T-cell (primary cell): ENCODE measurements at places on chromosomes 6 and 20.

DNA sequence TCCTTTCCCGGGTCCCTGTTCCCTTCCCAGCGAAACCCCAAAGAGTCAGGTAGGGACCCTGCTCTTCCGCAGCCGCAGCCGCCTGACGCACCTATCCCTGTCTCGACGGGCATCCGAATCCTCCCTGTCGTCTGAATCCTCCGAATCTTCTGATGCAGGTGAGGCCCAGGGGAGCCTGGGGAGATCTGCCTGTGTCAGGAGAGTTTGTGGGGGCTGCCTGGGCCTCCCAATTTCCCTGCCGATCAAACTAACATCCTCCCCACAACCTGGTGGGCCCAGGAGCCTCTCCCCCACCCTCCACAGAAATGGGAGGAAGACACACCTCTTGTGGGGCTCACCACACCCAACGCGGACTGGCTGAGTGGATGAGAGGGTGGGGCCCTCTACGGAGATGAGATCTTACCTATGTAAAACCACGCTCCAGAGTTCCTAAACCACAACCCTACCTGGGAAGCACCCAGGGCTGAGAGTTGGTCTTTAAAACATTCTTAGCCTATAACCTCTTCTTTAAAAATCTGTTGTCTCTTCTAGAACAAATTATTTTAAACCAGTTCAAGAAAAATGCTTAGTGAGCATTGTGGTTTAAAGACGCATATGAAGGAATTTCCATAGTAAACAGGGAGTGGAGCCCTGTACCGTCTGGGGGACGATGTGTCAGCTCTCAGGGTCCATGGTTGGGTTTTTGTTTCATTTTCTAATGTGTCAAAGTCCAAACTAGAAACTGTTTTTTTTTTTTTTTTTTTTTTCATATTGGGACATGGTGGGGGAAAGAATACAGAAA lies 1.7 kb downstream of the CDC25B start:
- no peak for DNase-seq

- DNase-seq = no peak
These were observed 240.4 kb upstream of the SULF2 start for GRCh38 chr20:48025661-48026060.

GRCh38 chr6:93454533-93454932 lies 35.2 kb upstream of the EPHA7 start:
- no peak for DNase-seq

DNA sequence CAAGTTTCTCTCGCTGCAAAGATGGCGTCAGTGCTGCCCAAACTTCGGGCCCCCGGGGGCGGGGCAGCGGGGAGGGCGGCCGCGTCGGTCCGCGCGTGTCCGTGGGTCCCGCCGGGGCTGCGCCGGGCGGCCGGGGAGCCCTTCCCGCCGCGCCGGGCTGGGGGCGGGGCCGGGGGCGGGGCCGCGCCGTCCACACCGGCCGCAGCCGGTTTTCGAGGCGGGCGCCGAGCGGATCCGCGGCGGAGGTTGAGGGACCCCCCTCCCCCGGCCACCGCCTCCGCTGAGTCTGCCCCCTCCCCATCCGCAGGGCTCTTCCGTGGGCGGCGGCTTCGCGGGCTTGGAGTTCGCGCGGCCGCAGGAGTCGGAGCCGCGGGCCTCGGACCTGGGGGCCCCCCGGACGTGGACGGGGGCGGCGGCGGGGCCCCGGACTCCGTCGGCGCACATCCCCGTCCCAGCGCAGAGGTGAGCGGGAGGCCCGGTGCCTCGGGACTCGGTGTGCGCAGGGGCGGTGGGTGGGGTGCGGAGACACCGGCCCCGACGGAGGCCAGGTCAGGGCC lies 572 bp downstream of the SLC2A4RG start:
- DNase-seq = no peak

DNA sequence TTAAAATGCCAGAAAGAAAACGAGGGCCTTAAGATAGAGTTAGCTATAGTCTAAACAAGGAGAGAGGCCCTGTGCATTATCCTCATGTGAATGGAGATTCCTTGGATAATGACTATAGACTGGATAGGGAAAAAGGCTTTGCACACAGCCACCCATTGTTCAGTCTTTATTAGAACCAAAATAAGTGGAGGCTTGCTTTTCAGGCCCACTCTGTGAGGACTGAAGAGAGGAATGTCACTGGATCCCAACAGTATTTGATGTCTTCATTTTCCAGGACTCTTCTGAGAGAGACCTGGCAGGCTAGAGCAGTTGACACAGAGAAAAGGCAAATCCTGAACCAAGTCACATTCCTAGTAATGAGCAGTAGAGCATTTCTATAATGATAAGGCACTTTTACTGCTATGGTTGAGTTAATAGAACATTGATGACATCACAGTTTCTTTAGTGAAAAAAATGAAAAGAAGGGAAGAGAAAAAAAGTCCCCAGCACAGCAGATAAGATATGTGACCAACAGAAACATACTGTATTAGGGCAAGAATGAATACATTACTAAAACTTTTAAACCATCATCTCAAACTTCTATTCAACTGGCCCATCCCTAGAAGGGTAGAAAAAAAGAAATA lies 315.1 kb downstream of the EPHA7 start:
- no peak for DNase-seq

DNA sequence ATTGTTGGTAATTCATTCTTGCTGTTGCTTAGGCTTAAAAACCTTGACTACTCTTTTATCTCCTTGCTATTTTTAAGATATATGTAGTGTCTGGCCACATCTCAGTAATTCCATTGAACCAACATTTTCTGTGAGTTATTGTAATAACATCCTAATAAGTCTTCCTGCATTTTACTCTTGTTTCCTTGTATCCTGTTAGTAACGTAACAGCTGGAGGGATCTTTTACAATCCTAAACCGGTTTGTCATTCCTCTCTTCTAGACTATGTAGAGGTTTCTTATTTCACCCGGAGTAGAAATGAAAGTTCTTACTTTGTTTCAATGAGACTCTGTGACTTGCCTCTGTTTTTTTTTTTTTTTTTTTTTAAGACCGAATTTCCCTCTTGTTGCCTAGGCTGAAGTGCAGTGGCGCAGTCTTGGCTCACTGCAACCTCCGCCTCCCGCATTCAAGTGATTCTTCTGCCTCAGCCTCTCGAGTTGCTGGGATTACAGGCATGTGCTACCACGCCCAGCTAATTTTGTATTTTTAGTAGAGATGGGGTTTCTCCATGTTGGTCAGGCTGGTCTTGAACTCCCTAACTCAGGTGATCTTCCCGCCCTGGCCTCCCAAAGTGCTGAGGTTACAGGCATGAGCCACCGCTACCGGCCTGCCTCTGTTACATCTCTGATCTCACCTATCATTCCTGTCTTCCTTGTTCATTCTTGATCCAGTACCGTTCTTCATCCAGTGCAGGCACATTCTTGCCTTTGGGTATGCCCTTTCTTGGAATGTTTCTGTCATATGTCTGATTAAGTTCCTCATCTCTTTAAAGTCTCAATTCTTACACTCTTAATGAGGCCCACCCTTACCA lies 44.7 kb downstream of the NCOA3 start:
- DNase-seq = no peak

DNA sequence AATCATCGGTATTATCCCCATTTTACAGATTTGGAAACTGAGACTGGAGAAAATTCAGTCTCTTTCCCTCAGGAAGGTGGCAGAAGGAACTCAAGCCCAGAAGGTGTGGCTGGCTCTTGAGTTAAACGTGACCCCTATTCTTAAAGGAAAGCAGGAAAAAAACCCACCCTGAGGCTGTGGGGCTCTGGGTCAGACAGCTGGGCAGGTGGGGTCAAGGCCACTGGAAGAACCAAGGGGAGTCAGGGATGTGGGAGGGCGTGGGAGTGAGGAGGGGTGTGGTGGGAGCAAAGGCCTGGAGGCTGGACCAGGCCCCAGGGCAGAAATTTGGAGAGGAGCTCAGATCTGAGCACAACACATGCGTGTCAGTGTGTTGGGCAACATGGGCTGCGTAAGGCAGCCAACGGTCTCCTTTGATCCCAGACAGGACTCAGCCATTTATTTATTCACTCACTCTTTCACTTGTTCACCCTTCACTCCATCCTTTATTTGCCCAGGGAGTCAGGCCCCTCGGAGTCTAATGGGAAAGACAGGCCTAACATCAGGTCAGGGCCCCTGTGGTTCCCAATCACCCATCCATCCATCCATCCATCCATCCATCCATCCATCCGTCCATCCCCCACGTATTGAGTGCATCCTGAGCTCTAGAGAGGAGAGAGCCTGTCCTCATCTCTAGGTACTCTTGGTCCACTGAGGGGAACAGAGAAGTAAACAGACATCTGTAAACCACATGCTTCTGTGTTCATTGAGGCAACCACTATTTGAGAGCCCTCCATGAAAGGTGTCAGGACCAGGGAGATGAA lies 165.0 kb downstream of the VEGFA start:
- DNase-seq = no peak

- DNase-seq = no peak
These were observed 23.6 kb downstream of the CDC5L start for GRCh38 chr6:44411141-44411540.

DNA sequence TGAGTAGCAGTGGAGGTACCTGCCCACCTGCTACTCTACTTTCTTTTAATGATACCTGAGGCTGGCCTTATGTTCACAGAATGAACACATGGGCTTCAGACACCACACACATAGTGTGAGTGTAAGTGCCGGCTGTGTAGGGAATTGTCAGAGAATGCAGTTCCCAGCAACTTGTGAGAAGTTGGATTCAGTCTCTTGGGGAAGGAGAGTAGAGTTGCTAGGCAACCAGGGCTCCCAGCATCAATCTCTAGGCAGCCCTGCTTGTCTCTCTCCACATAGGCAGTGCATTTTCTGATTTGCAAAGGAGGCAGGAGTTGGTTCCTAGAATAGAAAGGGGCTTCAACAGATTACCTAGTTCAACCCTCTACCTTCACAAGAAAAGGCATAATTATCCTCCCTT lies 74.1 kb downstream of the BFSP1 start:
- no peak for DNase-seq

DNA sequence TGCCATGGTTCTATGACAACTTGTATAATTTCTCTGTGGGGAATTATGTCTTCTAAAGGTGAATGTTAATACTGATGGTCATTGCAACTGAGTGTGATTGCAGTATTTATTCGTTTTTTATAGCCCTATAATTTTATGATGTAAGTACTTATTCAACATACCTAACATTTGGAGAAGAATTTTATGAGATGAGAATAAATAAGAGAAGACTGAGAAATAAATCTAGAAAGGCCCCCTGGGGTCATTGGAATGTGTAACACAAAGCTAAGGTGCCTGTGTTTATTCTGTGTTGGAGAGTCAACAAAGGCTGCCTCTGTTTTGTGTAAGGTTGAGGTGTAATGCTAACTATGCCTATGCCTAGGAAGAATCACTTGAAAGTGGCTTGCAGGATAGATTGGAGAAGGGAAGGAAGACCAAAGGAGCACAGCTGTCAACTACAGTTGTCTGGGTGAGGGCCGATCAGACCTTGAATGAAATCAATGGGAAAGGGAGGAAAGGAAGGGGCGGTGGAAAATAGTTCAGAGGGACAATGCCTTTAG lies 1076.7 kb downstream of the KIF16B start:
- DNase-seq = no peak

- no peak for DNase-seq
These were observed 17.1 kb downstream of the THBS2 start for GRCh38 chr6:169236545-169236944.

GRCh38 chr6:134896910-134897309 lies 53.0 kb downstream of the ALDH8A1 start:
- DNase-seq = no peak

- DNase-seq = peak; percentile 59
These were observed at the start of gene PM20D2 for GRCh38 chr6:89145956-89146717. Gene PM20D2 (plus strand): TSS chr6:89146055. CDS start chr6:89146145, 90 bp downstream.

- DNase-seq = no peak
These were observed 9.0 kb upstream of the NRSN1 start for GRCh38 chr6:24117021-24117420.

GRCh38 chr6:4008324-4009047 lies 70.5 kb downstream of the FAM217A start:
- peak; percentile 73 for DNase-seq

DNA sequence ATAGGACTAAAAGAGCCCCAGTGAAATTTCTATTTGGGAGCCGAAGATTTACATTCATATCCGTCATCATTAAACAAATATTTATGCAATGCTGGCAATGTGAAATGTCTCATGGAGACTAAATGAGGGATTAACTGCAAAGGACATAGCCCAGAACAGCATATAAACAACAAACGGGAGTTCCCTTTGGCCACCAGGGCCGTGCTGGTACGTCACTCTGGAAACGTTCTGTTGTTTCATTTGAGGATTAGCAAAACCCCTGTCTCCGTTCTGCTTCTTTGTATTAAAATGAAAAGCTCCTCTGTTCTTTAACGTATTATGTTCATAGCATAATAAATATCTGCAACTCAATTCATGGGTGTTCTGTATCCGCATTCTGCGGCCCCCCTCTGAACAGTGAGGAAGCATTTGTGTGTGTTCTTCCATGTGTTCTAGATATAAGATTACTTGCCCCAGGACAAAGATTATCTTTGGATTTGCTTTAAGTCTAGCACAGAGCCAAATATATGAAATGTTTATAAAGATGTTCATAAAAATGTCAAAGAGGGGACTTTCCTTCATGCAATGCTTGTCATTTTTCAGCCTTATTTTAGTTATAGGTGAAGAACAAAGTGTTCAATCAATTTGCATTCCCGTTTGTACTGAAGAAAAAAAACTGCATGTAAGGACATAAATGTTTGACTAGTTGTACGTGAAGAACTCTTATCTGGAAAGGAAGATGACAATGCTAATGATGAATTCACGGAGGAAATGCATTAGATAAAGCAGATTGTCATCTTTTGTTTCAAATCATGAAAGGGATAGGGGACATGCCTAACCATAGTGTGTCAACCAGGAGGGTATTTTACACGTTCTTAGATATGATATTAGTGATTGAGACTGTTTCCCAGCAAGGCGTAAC lies 90.0 kb upstream of the TNFAIP3 start:
- no peak for DNase-seq

DNA sequence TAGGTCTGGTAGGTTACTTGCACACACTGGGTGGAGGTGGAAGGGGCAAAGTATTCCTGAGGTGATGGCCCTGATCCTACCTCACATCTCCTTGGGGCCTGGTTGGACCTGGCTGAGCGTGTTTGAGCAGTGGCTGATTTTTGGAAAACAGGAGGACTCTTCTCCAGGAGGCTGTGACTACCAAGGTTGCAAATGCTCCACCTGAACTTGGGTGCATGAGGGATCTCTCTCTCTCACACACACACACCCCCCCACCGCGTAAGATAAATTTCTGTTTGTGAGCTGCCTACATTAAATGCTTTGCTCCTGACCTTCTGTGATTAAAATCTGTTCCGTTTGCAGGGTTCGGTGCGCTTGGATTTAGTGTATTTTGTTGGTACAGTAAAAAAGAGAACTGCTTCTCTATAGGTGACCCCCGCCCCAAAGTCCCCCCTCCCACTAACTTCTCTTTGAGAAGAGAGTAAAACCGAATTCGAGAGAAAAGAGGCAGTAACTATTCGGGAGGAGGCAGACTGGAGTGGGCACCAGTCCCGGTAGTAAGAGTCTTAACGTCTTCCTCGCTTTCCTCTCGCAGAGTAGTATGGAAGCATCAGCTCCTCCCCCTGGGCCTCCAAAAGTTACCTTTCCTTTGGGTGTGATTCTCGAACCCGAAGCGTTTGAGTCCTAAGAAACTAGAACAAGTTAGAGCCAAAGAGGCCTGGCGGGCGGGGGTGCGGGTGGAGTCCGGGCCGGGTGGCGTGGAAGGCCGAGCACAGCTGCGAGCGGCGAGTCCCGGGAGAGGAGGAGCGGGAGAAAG lies 585 bp upstream of the DSE start:
- no peak for DNase-seq

GRCh38 chr6:43714311-43715055 lies 26.9 kb upstream of the MRPS18A start:
- DNase-seq = no peak
